ENCODE measurements at places on chromosomes 1 and 21.

GRCh38 chr1:23784846-23785245 is 6.1 kb upstream of the LYPLA2 start:
- no peak for DNase-seq

DNA sequence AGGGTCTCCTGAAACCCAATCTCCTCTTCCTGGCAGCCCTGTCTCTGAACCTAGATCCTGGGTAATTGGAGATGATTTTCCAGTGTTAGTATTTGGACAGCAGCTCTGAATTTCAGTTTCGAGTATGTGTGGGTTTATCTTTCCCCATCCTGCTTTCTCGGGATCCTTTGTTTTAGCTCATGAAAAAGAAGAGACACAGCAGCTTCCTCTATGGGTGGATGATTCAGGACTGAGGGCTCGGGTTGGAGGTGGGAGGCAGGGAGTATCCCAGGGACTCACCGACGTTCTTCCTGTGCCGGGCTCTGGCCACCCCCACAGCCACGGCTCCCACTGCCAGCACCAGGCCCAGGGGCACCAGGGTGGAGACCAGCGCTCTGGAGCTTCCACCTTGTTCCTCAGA is 10.4 kb upstream of the FCMR start:
- no peak for DNase-seq

DNA sequence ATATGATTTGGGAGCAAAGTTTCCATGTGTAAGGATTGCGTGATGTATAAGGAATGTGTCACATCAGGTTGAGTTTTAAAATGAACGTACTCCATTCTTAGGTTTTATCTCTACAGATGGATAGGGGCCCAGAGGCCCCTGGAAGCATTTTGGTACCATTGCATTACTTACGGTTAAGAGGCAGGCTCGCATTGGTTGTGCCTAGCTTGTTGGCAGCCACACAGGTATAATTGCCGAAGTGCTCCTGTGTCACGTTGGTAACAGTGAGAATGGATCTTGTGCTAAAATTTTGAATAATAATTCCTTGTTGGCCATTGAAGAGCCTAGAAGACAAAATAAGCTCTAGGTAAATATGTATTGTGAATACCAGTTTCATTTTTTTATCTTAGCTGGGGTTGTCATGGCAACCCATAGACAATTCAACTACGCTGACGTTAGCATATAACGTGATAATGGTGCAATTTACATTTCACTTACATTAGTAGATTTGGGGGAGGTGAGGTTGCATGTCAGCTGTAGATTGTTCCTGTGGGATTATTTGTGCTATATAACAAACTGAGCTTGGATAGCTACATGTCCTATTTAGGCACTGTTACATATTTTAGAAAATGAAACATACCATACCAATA is 511.9 kb upstream of the ZRANB2 start:
- DNase-seq = no peak

GRCh38 chr1:87249803-87250202 is 78.9 kb upstream of the LMO4 start:
- DNase-seq = no peak

DNA sequence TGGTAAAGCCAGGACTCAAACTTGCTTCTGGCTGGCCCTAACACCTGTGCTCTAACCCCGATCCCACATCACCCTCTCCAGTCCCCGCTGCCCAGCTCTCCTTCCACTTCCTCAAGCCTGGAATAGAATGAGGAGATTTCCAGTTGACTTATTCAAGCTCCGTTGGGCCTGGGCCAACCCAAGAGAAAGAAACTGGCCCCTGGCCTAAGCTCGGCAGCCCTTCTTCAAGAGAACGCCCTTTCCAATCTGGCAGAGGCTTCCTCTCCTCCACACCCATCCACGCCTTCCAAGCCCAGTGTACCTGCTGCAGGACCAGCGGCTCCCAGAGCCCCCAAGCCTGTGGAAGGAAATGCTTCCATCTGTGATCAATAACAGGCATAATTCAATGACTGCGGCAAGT is 51.9 kb downstream of the LRRN2 start:
- DNase-seq = no peak

All from vagina (tissue), 2 donors.